Esophagus muscularis mucosa (tissue), 4 donors: ENCODE measurements at places on chromosomes 7 and 10. TPM values are rescaled to one million over a fixed set of nuclear protein-coding genes. Genes with fewer than 3 reads are reported as not detected.
A peak's percentile ranks its signal among the peaks of the same experiment; 100 is the strongest.

- DNase-seq: no peak
Measured at GRCh38 chr7:80676404-80676803, 38.0 kb downstream of the CD36 start.

AKR1B15 gene
- total RNA-seq: 0.17 TPM

GRCh38 chr7:20794676-20795075 is 8.0 kb upstream of the SP8 start:
- DNase-seq: no peak

LRRD1 gene
- total RNA-seq: not detected

GATA3 gene
- total RNA-seq: 0.46 TPM

DNA sequence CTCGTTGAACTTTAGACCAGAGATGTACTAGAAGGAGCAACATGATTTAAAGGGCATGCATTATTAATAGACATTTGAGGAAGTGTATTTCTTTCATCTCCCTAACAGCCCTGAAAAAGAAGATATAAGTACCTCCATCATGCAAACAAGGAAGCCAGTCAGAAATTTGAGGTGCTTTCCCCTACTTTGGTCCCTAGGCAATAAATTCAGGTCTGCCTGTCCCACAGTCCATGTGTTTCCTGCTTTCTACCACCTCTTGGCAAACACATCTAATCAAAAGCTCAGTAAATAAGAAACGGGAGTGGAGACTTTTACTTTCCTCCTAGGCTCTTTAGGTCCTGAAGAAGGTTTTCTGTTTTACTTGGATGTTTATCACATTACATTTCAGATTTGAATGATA is 5.2 kb upstream of the SEMA3C start:
- DNase-seq: no peak

DNA sequence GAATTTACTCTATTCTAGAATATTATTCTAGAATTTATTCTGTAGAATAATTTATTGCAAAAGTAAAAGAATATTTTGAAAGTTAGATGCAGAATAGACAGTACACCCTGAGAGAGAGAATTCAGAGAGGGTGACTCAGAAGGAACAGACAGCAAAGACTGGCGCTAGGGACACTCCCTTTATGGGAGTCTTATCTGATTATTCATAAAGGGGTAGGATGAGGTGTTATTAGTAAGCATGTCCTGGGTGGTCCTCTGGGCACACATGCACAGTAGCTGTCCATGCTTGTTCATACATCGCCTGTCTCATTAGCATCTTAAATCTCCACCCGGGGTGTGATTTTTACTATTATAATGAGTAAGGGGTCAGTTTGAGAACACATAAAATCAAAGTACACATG is 100.1 kb downstream of the XPNPEP1 start:
- DNase-seq: peak; percentile 17

GRCh38 chr7:106021151-106022067 is 58.3 kb downstream of the CDHR3 start:
- no peak for DNase-seq

DNA sequence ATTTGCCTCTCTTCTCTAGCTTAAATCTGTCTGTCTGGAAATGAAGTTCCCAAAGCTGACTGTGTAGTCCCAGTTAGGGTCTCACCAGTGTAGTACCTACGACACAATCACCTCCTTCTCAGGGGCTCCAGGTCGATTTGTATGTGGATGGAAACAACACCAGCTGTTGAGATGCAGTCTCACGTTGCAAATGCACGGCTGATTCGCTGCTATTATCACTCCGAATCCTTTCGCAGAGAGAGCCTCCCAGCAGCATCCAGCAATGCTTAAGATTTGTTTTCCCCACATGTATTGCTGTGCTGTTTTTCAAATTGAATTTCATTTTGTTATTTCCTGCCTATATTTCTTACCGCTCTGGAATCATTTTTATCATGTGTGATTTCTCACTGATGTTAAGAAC is 16.3 kb downstream of the VSTM4 start:
- no peak for DNase-seq

SRRM3 gene
- 2.1 TPM for total RNA-seq

TLX1 gene
- total RNA-seq: not detected

ELN gene
- total RNA-seq: 425 TPM

GRM3 gene
- not detected for total RNA-seq

DNA sequence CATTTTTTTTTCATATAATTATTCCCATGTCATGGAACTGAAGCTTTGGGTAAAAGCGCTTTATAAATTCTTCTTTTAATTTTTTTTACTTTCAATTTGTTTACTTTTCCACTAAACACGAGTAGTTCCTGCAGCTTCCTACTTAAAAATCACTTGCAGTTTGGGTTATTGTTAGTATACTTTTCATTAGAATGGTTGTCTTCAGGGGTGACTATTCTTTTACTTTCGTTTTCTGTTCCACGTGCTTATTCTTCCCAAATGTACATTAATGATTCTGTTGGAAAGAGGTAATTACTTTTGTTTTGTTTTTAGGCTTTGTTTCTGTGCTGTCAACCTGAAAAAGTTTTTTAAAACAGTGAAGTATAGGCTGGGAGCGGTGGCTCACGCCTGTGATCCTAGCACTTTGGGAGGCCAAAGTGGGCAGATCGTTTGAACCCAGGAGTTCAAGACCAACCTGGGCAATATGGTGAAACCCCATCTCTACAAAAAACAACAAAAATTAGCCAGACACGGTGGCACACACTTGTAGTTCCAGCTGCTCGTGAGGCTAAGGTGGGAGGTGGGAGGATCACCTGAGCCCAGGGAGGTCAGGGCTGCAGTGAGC is 5.2 kb upstream of the CFAP69 start:
- DNase-seq: no peak

APBB1IP gene
- 4.4 TPM for total RNA-seq

DNA sequence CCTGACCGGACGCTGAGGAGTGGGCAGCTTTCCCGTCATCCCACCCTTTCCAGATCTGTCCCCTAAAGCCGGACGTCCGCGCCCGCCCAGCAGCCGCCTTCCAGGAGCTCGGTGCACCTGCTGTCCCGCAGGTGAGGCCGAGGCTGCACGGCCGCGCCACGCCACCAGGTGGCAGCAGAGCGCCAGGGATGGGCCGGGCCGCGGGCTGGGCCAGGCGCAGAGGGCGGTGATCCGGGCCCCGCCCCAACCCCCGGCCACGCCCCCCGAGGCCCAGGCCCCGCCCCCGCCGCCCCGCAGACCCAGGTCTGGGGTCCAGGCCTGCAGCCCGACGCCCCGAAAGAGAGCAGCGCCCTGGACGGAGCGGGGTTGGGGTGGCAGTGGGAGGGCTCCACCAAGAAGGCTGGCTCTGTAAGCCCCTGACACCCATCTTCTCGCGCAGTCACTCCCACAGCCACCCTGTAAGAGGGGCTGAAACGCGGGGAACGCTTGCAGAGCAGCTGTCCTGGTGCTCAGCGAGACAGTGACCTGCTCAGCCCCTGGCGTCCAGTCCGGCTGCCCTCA is 32.2 kb downstream of the FOXL3 start:
- no peak for DNase-seq
